Stimulated activated CD4-positive, alpha-beta T cell treated with anti-CD3 and anti-CD28 coated beads, Interleukin-12 subunit alpha, Interleukin-12 subunit beta, amount 100 ng/mL, for 4 hours (primary cell): ENCODE measurements at places on chromosomes 4 and X.

DNA sequence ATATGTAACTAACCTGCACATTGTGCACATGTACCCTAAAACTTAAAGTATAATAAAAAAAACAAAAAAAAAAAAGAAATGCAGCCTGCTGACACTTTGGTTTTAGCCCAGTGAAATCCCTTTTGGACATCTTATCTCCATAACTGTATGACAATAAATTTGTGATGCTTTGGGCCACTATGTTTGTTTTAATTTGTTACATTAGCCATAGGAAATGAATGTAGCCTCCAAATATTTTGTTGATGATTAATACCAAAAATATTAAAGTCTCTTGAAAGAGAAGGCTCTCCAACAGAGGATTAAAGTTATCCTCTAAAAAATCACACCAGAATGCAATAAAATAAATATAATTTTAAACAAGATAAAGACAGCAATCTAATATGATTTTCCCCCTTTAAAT is 852.7 kb upstream of the SLIT2 start:
- DNase-seq = no peak

- DNase-seq = no peak
These were observed 600.6 kb downstream of the ANKRD50 start for GRCh38 chr4:124111922-124112321.

DNA sequence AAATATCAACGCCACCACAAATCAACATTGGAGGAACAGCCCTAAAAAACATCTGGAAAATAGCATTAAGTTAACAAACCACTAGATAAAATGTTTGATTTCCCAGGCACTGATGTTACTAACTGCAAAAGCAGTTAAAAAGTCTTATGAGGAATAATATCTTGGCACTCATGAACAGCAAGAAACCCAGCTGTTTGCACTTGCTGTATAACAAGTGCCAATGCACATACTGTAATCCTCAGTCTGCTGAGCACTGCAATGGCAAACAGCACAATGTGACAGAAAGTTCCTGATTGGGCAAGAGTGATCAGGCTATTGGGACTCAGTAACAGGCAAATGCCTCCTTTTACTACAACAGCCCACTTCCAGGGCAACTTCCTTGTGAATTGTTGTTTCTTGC is 20.8 kb upstream of the SEC24B start:
- DNase-seq = no peak

- DNase-seq = no peak
These were observed 1.5 kb downstream of the CLCN3 start for GRCh38 chr4:169621731-169622492.

GRCh38 chrX:74521961-74522751 is 92.3 kb downstream of the RLIM start:
- DNase-seq = no peak

DNA sequence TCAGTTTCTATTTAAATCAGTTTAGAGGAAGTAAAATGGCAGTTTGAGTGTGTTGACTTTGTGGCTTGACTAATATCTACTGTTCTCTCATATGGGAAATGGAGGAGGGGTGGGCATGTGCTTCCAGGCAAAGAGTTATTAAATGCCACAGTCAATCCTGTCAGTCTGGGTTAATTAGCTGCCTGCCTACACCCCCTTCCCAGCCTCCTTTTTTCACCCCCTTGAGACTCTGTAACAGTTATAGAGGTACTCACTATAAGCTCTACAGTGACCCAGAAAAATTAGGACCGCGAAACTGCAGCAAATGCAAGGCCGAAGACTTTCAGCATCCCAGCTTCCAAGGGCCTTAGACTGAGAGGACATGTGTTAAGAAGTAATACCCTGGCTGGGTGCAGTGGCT is 165.2 kb downstream of the CORIN start:
- no peak for DNase-seq

DNA sequence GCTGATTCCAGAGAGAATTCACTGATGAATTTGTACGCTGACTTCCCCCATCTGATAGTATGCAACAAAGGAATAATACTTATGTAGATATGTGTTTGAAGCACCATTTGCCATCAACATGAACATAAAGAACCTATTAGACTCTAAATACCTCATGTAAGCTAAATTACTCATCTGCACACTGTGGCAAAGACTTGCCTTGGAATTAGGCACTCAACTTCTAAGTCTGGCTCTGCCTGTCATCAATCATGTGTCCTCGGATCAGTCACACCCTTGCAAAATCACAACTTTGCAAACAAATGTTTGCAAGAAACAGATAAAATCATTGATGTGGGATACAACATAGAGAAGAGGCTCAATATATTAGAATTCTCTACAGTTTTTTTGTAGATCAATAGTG is 169.9 kb upstream of the LDB2 start:
- no peak for DNase-seq

DNA sequence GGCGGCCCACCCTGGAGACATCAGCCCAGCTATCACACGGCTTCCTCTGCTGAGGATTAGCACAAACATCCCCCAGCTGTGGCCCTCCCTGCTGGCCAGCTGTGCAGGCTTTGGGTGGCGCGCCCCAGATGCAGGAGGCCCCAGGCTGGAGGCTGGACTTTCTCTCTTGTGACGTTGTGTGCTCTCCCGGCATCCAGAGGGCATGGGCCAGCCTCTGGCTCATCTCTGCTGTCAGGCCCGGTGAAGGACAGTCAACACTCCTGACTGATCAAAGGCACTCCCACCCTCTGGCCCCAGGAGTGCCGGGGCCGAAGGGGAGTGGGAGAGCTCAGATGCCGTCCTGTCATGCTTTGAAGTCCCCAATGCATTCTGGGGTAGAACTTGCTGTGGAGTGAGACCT is 29.9 kb upstream of the PJA1 start:
- no peak for DNase-seq

GRCh38 chrX:56308726-56309125 is 76.6 kb downstream of the KLF8 start:
- DNase-seq = no peak

- no peak for DNase-seq
These were observed 174.4 kb upstream of the FGF13 start for GRCh38 chrX:138885886-138886285.

GRCh38 chrX:48761674-48762471 is at the start of gene GLOD5:
Gene GLOD5 (plus strand): TSS chrX:48761747. CDS start chrX:48761791, 44 bp downstream.
- DNase-seq = no peak

- no peak for DNase-seq
These were observed 54.2 kb downstream of the MOSPD2 start for GRCh38 chrX:14927401-14927800.

GRCh38 chr4:8915201-8916200 is 43.9 kb upstream of the HMX1 start:
- DNase-seq = no peak
